ENCODE measurements at places on chromosomes 3 and 15. TPM values are rescaled to one million over a fixed set of nuclear protein-coding genes. Genes with fewer than 3 reads are reported as not detected.

DNA sequence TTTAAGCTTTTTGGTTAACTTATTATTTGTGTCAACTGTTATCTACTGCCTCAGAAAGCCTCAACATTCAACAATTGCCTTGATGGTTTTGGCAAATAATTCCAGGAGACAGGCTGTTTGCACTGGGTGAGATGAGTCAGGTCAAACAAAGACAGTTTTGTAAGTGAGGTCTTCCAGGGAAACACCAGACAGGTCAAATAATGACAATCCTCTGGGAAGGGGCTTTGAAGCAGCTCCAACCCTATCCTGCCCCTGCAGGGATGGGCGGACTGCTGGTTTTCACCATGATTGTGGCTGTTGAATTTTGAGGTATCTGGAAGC lies 79.4 kb upstream of the PRR23E start:
- H3K36me3 ChIP-seq: no peaks in the 10 kb centered on the region
- DNase-seq: no peak
- no peaks in the 10 kb centered on the region for H3K27me3 ChIP-seq

Gene VGLL3
- 39.2 TPM for total RNA-seq

GRCh38 chr3:184676927-184677326 lies 34.9 kb downstream of the MAGEF1 start:
- H3K4me3 ChIP-seq: no peak overlapping the region
- no peaks in the 10 kb centered on the region for H3K4me1 ChIP-seq
- no peak overlapping the region for H3K27ac ChIP-seq
- no peak for DNase-seq

Gene POPDC2
- total RNA-seq: 2.4 TPM

- H3K4me1 ChIP-seq: no peaks in the 10 kb centered on the region
- H3K27ac ChIP-seq: no peak overlapping the region
- DNase-seq: no peak
Measured at GRCh38 chr3:148943506-148944205, 47.7 kb upstream of the GYG1 start.

Gene RPP25
- 20.5 TPM for total RNA-seq

Data from upper lobe of left lung (tissue), 6 donors.